Activated CD8-positive, alpha-beta T cell treated with anti-CD3 and anti-CD28 coated beads, Interleukin-2, amount 10 ng/mL, durations not matched to agents 7 days and 5 days (primary cell): ENCODE measurements at places on chromosomes 3 and 15. TPM values are rescaled to one million over a fixed set of nuclear protein-coding genes. Genes with fewer than 3 reads are reported as not detected.

DNA sequence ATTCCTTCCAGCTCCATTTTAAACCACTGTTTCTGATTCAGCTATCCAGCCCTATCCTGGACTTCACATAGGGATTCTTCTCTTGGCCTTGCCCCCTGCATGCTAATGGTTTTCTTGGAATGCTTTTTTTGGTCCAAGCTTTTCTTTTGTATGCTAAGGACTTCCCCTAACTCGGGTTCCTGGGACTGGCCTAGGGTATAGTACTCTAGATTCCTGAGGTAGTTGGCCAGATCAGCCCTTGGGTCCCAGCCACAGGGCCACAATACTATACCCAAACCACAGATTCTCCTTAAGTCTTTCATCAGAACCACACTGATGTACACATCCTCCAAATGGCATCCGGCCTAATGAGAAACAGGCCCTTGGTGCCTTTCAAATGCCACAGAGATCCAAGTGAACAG is 2.8 kb downstream of the FYCO1 start:
- DNase-seq = peak; percentile 52

- DNase-seq = no peak
Observed at GRCh38 chr3:49294343-49294742, 17.3 kb upstream of the C3orf62 start.

The HOMER2 gene
- 12.0 TPM for total RNA-seq

GRCh38 chr3:170636400-170636973 is 50.6 kb upstream of the SLC7A14 start:
- no peak for DNase-seq

- no peak for DNase-seq
Observed at GRCh38 chr15:77292969-77293558, 126.8 kb downstream of the PEAK1 start.
